ENCODE measurements at places on chromosomes 4 and X.

DNA sequence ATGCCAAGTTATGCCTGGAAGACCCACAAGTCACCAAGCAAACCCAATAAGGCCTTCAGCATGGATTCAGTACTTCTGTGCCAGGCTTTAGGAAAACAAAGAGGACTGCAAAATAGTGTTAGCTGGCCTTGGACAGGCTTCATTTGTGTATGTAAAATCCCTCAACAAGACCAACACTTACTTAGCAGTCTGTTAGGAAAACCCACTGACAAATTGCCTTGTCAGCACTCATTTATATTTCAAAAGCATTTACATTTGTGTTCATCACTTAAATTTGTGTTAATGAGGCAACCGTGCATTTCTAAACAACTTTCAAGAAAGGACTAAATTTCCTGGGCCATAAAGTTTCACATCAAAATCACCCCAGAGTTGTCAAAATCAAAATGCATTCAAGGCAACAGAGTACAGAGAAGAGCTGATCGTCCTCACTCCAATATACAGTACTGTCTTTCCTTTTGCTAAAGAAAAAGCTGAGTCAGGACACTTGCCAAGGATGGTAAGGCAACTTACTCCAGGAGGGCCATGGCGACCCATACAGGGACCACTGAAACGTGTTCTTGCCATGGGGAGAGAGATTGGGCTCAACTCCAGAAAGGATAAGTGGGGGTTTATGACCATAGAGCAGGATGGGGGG, 1.6 kb downstream of the S100G start:
- no peak for DNase-seq

- DNase-seq = no peak
Measured at GRCh38 chr4:166808380-166808779, 425.9 kb downstream of the SPOCK3 start.

- no peak for DNase-seq
Measured at GRCh38 chrX:30649859-30650258, 3.4 kb upstream of the GK start.

- DNase-seq = no peak
Measured at GRCh38 chrX:41703574-41704029, 14.8 kb downstream of the GPR34 start.

GRCh38 chrX:136646602-136647239, 1.2 kb upstream of the CD40LG start:
- no peak for DNase-seq

All from NCI-H510A (cell line).